ENCODE measurements at places on chromosomes 4 and X.

DNA sequence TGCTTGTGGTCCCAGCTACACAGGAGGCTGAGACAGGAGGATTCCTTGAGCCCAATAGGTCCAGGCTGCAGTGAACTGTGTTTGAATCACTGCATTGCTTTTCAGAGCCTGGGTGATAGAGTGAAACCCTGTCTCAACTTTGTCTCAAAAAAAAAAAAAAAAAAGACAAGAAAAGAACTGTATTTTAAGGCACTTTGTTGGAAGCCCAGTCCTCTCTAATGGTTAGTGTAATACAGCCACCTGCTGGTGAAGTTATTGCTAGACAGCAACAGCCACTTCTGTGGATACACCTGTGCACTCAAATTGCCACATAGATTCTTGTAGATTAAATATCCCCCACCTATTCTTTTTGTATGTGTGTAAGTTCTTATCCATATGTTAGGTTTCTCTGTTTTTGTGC is 10.1 kb upstream of the FGG start:
- DNase-seq: peak; percentile 46

DNA sequence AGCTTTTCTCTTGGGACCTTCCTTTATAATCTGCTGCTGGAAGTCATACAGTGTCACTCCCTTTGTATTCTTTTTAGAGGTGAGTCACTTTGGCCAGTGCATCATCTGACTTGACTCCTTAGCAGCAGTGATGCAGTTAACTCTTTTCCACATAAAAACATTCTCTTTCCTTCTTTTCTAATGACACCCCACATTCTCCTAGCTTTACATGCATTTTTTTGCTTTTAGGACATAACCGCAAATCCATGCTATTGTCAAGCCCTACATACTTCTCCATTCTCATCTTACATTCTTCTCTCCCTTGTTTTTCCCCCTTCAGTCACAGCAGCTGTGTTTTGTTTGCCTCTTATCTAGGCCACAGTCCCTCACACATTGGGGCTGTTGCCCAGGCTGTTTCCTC is 55.1 kb downstream of the ZNF330 start:
- no peak for DNase-seq

DNA sequence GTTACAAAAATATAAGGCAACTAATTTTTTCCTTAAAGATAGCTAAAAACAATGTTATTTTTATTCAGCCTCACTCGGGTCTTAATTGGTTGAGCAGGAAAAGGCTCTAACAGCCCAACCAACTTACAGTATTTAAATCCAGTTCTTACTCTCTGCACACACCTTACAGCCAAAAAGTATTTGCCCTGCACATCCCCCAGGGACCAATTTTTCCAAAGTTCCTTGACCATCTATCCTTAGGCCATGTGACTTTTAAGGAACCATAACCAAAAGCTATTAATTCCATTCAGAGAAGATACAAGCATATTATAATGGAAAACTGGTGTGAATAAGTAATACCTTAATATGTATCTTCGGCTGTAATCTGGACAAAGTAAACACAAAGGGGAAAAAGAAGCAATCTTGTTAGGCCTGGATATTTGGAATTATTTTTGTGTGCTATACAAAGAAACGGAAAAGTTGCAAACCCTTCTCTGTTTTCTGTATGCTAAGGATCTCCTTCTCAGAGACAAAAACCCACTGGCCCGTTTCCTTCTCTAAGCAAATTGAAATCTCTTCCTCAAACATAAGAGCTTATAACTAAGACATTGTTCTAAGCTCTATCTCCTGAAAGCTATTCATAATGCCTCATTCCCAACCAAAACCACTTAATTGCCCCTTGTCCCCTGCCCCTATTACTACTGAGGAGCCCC is 1.0 kb upstream of the THAP9 start:
- no peak for DNase-seq

GRCh38 chrX:130555341-130555740 is 153.6 kb downstream of the RBMX2 start:
- DNase-seq: no peak

GRCh38 chr4:144356941-144357381 is 216.4 kb upstream of the GYPA start:
- DNase-seq: no peak

DNA sequence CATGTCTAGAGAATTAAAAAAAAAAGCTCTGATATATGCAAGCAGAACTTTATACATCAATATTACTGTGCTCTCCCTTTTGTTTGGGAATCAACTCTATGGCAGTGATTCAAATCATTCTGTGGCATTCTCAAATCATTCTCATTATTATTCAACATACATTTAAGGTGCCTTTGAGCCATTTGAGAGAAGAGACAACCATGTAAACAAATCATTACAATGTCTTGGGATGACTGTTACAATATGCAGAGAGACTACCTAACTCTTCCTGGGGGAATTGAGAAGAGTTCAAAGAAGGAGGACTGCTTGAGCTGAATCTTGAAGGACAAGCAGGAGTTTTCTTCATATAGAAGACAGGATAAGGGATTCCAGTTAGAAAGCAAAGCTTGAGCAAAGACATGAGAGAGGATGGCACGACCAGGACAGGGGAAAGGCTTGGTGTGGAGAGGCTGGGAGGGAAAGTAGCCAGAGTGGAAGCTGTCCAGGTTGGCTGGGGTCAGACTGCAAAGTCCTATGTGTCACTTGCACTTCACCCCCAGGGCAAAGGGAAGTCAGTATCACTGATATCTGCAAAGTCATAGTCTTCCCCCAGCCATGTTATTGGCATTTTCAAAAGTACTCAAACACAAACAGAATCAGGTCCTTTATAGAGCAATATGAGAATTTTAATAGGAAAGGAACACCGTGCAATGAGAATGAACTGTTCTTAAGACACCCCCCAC is 9.0 kb downstream of the SEC24D start:
- no peak for DNase-seq

DNA sequence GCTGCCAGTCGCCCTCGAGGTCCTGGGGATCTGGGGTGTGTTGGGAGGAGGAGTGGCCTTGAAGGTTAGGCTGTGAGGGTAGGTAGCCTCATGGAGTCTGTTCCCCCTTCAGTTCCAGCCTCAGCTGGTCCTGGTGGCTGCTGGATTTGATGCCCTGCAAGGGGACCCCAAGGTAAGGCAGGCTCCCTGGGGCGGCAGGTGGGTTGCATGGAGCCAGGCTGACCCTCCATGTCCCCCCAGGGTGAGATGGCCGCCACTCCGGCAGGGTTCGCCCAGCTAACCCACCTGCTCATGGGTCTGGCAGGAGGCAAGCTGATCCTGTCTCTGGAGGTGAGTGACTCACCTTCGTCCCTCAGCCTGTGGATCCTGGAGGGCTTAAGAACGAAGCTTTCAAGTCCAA is 11.6 kb upstream of the ERAS start:
- no peak for DNase-seq

DNA sequence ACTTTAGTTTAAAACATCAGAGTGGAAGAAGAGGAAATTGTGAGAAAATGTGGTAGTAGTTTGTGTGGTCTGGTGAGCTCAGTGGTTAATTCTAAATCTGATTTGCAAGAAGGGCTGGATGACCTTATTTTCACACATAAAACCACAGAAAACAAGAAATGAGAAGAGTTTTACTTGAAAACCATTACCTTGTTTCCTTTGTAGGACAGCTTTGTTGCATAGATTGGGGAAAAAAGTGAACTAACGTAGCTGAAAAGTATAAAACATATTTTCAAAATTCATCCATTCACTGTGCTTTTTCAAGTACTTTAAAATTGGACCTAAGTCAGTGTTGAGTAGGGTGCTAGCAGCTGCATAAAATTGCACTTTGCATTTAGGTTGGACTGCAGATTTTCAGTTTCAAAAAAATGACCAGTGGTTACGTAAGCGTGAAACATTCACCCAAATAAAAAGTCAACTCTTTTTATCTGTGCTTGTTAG is 211.3 kb downstream of the ARHGAP10 start:
- DNase-seq: no peak

DNA sequence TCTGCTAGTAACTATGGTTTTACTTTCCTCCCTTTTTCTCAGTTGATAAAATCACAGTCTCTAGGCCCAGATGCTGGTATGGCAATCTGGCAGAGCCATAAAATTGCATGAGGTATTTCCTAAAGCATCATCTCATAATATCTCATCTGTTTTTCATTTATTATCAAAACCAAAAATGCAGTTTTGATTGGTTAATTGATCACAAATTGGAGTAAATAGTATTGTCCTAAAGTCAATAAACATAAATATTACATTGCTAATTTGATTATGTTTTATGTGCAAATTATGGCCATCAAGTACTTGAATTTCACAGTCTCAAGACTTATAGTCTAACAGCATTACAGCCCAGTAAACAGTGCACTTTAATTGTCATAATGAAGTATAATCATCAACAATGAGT is 2365.6 kb downstream of the ARAP2 start:
- DNase-seq: no peak

- DNase-seq: no peak
These were observed 119.6 kb downstream of the PDLIM5 start for GRCh38 chr4:94571298-94571697.

GRCh38 chrX:110847334-110847733 is 51.7 kb upstream of the CHRDL1 start:
- peak; percentile 42 for DNase-seq

DNA sequence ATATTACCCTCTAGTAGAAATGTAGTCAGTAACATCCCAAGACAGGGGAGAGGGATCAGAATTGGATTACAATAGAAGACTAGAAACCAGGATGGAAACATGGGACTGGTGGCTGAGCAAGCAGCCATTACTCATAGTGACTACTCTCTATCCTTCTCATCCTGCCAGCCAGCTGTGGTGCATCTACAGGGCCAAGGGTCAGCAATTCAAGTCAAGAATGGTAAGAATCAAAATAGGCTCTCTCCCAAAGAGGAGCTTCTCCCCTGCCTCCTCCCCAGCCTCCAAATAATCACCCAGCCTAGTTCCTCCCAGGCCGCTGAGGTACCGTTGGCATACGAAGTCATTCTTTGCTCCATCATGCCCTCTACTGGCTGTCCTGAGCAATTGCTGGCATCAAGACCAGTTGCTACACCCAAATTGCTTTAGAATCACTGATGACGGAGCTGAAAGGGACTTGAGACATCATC is 19.4 kb downstream of the AWAT2 start:
- DNase-seq: peak; percentile 44

- DNase-seq: no peak
These were observed 595.9 kb downstream of the CENPC start for GRCh38 chr4:66949419-66949818.

- DNase-seq: no peak
These were observed 350.1 kb downstream of the GRXCR1 start for GRCh38 chr4:43242606-43243005.

DNA sequence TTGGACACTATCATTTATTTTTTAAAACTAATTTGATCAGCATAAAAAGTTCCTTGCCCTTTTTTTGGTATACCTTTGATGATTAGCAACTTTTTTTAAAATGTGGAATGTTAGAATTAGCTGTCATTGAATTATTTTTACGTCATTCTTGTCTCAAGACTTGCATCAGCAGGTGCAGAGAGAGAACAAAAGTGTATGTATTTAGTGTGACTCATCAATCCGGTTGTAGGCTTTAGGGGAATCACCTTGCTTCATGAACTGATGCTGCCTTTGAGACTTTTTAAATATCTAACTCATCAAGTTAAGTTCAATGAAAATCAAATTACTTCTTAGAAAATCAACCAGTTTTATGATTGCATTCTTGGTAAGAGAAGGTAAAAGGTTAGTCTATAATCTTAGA is 125.1 kb downstream of the ARX start:
- DNase-seq: peak; percentile 7

DNA sequence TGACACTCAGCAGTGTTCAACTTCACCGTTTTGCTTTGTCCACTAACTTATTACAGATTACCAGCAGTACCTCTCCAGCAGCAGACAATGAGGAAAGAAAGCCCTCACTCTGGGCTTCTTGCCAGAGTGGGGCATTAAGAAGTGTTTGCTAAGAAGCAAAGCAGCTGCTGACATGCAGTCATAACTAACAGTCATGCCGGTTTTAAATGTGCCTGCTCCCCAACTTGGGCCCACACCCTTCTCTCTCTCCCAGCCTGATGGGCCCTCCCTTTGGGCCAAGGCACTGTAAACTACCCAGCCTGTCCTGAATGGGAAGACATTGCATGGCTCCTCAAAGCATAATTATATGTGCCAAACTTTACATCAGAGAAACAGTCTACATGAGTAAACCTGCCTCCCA is 54.6 kb upstream of the HHIP start:
- no peak for DNase-seq

- DNase-seq: no peak
These were observed 4.0 kb downstream of the ING2 start for GRCh38 chr4:183508697-183509335.

GRCh38 chr4:101259876-101260275 is 87.5 kb downstream of the PPP3CA start:
- DNase-seq: no peak

DNA sequence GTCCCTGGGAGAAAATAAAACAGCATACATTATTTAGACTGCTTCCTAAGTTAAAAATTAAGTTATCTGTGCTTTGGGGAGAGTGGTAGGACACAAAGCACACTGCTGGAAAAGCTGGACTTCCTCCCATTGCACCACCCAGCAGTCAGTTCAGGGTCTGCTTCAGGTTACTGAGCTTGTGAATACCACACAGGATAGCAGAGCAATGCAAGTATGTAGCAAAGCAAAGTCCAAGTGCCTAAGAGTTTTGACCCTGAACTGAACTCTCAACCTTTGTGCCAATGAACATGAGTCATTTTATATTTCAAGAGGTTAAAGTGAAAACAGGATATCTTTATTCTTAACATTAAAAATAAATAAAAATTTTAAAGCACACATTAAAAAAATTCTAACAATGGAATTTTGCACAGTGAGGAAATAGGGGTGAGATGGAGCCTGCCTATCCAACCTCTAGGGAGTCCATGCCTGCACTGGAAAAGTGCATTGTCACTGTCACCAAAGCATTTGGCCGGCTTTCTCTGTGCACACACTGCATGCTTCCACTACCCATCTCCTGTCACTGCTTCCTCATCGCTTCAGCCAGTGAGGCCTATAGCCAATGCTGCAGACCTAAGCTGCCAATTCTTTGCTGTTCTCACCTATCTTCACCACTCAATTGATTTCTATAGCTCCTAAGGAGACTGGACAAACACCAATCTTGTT is 50.9 kb downstream of the ABCG2 start:
- no peak for DNase-seq

DNA sequence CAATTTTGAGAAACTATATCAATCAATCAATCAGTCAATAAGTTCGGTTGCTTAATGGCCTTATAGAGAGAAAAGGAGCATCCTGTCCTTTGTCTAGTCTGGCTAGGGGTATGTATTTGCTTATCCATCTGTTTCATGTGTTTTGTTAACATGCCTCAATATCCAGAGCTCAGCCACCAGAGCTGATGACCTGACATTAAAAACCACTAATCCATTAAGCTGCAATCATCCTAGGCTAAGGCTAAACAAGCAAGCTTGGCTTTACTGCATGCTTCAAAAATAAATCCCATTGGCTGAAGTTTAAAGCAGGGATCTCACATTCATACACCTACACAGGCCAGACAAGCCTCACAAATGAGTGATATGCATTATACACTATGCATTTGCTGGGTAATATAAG is 139.7 kb downstream of the INPP4B start:
- DNase-seq: no peak
